ENCODE measurements at places on chromosomes 5 and 9. TPM values are rescaled to one million over a fixed set of nuclear protein-coding genes. Genes with fewer than 3 reads are reported as not detected.

Gene AFAP1L1
- 5.2 TPM for total RNA-seq

Gene GDF9
- 0.24 TPM for total RNA-seq

Gene OTULINL
- total RNA-seq, result 6.1 TPM

Gene SPRY4
- total RNA-seq, result 7.9 TPM

Gene GPR150
- total RNA-seq, result 0.08 TPM

Gene GAPT
- total RNA-seq, result not detected

Gene INSL4
- total RNA-seq, result 19.2 TPM

Gene SLC46A2
- total RNA-seq, result not detected

Gene LCN15
- not detected for total RNA-seq

Gene GDNF
- not detected for total RNA-seq

Gene SNX24
- 23.9 TPM for total RNA-seq

Gene ST6GALNAC4
- total RNA-seq, result 25.6 TPM

Gene RNF208
- total RNA-seq, result 1.8 TPM

Gene NSUN2
- 97.2 TPM for total RNA-seq

Gene CCDC171
- total RNA-seq, result 0.40 TPM

Gene DTWD2
- total RNA-seq, result 1.7 TPM

Gene PDE8B
- 1.3 TPM for total RNA-seq

Gene SPATA31E1
- total RNA-seq, result not detected

Gene HINT2
- total RNA-seq, result 73.1 TPM

Gene KIF12
- total RNA-seq, result 2.2 TPM

Gene HMCN2
- 0.09 TPM for total RNA-seq

Gene TRIM7
- 42.8 TPM for total RNA-seq

Gene IRX2
- total RNA-seq, result 1.7 TPM

Gene PDE6A
- 0.15 TPM for total RNA-seq

Gene MARVELD2
- 2.6 TPM for total RNA-seq

Gene PCDHB14
- 0.06 TPM for total RNA-seq

Gene TAF1L
- total RNA-seq, result not detected

Gene PCDHA1
- total RNA-seq, result 0.10 TPM

Gene SERF1B
- total RNA-seq, result 74.2 TPM

Gene HTR1A
- total RNA-seq, result not detected

Gene AGXT2
- total RNA-seq, result not detected

Gene TMOD1
- 3.0 TPM for total RNA-seq

Gene EIF4EBP3
- 2.2 TPM for total RNA-seq

Gene INSYN2B
- 0.64 TPM for total RNA-seq

Gene SYK
- total RNA-seq, result 0.01 TPM

Measured in A549 treated with DMSO at 1 μM for 4 hours (cell line).